ENCODE measurements at places on chromosomes 16 and 17.

- DNase-seq, result no peak
Observed at GRCh38 chr17:76547642-76548202, 7.9 kb downstream of the PRCD start.

DNA sequence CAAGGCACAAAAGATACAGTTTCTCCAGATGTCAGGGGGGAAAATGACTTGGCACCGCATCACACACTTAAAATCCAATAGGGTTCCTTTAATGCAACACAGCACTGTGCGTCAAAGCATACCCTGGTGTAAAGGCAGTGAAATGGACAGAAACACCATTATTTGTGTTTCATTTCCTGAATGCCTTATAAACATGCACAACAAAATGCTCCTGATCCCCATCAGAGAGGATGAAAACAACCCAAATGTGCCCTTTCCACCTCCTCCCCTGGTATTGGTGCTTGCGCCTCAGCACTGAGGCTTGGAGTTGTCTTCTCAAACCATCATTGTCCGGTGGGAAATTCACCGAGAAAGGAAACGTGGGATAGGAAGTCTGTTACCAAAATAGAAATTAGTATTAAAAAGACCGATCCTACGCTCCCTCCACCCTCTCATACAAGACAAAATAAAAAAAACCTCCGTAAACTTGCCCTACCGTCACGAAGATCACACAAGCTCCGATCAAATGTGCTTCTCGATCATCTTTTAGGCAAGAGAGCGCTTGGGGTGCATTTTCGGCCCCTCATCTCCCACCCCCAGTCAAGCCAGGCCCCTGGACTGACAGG lies 722 bp downstream of the CDC27 start:
- no peak for DNase-seq

DNA sequence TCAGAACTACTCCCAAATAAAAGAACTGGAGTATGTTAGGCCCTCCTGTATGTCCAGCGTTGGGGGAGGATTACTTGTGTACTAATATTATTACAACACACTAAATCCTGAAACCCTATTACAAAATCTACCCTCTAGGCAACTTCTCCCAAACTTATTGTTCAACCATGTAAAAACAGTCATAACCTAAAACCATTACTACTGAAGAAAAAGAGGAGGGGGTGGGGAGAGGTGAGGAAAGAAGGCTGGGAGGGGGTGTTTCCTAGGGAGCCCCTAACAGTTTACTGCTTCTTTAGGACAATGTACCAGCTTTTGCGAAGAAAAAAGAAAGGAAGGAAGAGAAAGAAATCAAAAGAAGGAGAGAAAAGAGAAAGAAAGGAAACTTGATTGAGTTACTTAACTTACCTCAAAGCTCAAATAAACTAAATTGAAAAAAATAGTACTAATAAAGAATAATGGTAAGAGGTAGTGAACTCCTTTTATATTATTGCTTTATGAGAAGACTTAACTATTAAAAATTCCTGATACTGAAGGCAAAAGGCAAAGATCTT lies 2.3 kb downstream of the SALL1 start:
- no peak for DNase-seq

DNA sequence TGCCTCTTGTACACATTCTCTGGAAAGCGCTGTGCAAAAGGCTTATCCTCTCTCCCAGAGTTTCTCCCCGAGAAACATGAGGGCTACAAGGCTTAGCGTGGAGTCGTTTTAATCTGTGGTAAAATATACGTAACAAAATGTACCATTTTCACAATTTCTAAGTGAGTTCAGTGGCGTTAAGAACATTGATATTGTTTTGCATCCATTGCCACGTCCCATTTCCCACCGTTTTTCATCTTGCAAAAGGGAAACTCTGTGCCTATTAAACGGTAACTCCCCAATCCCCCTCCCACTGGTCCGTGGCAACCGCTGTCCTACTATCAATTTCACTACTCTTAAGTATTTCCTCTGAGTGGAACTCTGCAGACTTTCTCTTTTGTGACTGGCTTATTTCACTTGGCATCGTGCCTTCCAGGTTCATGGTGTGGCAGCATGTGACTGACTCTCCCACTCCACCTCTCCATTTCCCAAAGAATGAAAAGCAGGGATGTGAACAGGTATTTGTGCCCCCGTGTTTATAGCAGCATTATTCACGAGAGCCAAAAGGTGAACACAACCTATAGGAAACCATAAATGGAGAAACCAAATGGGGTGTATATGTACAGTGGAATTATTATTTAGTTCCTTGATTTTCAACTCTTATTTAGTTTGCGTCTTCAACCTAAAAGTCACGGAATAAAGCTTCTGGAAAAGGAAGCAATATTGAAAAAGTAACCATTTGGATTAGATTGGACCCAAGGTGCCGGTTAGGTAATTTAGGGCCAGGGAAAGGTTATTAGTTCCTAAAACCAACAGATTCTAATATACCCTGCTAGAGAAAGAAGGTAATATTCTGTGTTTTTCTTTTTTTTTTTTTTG lies 1.1 kb upstream of the USP32 start:
- DNase-seq, result peak; percentile 87

GRCh38 chr16:84585886-84586285 lies 32.0 kb downstream of the COTL1 start:
- no peak for DNase-seq

DNA sequence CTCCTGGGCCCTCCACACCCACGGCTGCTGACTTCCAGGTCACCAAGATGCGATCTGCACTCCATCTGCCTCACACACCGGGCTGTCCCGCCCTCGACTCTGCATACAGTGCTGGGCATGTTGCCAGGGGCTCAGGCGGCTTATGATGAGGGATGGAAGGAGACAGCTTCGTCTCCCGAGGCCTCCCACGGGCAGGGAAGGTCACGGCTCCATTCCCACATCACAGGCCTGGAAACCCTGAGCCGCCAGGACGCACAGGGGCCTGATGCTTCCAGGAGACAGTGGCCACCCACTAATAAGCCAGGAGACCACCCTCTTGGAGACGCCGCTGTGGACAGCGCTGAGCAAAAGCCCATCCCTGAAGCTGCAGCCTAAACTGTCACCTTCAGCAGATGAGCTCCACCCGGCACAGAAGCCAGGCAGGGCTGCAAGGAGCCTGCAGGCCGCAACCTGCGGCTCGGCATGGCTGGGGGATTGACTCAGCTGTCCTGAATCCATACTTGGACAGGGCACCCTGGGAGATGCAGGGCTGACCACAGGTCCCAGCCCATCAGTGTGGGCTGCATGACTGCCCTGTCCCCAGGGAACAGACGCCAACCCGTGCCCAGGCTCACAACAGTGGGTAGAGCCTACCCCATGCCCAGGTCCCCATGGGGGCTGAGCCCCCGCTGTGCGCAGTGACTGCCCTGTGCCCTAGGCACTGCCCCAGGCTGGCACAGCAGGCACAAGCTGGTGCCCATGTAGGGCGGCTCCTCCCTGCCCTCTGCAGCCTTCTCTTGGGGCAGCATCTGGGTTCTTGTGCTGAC lies 34.4 kb downstream of the SLC7A5 start:
- DNase-seq, result no peak

DNA sequence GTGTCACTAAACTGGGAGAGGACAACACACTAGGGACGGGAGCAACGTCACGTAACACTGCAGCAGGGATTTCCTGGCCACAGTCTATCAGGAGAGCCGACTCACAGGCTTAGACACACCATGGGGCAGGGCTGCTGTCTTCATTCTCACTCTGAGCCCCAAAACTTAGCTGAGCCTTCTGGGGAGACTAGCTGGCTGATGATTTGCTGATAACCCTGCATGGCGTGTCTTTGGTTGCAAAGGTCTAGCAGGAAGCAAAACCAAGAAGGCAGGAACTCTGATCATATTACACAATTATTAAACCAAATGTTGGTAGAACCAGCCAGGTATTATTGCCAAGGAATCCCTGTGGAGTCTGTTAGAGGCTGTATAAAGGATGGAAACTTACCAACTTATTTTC lies 345.0 kb downstream of the SLC39A11 start:
- DNase-seq, result no peak

GRCh38 chr17:39663688-39664580 lies 1.2 kb upstream of the TCAP start:
- DNase-seq, result no peak

GRCh38 chr17:27236717-27237315 lies 57.1 kb upstream of the WSB1 start:
- peak; percentile 75 for DNase-seq

DNA sequence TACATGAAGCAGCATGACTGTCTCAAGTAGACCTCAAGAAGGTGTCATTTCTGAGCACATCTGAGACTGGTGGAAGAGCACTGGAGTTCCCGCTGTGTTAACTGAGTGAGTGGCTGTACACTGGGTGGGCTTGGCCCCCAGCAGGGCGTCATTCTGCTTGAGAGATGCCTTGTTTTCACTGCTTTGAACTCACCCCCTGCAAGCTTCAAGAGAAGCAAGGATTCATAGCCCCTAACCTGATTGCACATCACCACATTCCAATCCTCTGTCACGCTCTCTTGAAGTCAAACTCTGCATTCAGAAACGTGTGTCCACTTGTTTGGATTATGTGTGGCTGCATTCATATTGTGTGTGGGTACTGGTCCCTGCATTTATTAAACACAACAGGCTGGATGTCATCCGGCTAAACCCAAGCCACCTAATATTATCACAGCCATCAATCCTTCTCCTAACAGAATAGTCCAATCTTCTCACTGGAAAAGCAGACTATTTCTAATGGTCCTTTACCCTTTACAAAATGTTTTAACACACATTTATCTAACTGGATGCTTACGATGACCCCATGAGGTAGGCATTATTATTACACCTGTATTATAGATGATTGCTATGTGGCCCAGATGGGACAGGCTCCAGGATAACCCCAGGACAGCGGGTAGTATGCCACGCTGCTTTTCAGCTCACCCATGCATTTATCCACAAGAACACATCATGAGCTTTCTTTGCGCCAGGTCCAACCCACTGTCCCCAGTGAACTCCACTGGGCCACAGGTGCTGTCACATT lies 76.3 kb downstream of the USP31 start:
- DNase-seq, result no peak

- peak; percentile 83 for DNase-seq
Observed at GRCh38 chr16:47037746-47038458, 64.4 kb upstream of the DNAJA2 start.

GRCh38 chr16:13995194-13995593 lies 75.2 kb downstream of the ERCC4 start:
- no peak for DNase-seq

DNA sequence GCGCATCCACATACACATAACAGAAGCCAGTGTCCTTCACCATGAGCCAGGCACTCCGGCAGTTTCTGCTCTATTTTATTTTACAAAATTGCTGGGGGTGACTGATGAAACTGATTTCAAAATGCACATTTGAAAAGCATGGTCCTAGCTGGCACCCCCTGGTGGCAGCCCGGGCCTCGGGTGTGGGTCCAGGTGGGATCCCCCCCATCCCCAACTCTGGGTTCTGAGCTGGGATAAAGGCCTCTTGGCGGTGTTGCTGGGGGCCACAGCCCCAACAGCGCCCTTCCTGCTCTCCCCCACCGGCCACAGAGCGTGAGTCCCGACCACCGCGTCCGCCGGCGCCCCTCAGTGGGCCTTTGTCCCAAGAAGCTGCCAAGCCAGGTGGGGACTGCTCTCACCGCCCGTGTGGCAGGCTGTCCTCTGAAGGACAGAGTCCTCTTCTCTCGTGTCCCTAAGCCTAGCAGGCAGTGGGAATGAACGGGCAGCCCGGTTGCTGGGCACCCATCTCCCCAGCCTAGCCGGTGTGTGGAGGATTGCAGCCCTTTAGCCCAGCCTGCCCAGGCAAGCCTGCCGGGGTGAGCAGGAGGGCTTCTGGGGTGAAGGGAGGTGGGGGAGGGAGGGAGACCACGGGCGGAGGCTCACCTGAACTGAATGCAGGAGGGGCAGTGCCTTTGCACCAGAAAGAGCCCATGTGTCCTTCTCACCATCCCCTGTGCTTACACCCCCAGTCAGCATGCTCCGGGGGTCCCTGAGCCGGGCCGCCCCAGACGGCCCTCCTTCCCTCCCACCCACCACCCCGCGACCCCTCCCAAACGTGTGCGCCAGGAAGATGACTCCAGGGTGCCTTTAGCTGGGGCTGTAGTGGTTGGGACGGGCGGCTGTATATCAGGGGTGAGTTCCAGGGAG lies 898 bp downstream of the SNAI3 start:
- peak; percentile 64 for DNase-seq

DNA sequence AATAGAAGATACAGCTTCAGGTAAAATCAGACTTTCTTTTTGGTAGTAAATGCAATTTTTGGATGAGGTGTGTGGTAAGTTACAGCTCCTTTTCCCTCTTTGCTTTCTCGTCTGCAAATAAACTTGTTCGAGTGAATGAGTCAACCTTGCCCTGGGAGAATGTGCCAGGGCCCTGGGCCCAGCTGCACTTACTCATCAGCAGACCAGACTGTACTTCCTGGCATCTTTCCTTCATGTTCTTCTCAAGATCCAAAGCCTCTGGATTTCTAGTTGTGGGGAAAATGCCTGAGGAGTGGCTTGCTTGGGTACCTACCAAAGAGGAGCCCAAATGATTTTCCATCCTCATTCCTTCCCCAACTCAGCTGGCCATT lies 5.4 kb upstream of the G6PC1 start:
- DNase-seq, result no peak

GRCh38 chr17:80254396-80255251 lies 6.0 kb upstream of the RNF213 start:
- DNase-seq, result peak; percentile 86

GRCh38 chr17:64491994-64492393 lies 4.9 kb downstream of the POLG2 start:
- DNase-seq, result no peak

DNA sequence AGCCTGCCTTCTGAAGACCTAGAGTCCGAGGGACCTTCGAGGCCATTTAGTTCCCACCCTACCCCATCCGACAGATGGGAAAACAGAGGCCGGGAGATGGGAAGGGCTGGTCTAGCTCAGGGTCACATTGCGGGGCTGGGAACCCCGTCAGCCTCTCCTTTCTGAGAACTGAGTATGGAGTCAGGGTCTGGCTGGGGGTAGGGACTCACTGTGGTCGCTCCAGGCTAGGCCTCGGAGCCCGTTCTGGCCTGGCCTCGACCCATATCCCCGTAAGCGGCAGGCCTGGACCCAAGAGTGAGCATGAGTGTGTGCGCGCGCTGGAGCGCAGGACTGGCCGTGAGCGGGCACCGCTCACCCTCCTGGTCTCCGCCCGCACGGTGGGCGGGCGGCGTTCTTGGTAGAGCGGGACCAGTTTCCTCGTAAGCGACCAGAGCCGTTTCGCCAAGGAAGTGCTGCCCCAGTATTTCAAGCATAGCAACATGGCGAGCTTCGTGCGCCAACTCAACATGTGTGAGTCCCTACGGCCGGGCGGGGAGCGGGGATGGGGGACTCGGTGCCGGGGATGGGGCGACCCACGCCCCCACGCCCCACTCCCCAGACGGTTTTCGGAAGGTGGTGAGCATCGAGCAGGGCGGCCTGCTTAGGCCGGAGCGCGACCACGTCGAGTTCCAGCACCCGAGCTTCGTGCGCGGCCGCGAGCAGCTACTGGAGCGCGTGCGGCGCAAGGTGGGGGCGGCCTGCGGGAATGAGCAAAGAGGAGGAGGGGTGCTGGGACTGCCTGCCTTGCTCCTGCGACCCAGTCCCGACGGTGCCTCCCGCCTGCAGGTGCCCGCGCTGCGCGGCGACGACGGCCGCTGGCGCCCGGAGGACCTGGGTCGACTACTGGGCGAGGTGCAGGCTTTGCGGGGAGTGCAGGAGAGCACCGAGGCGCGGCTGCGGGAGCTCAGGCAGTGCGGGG lies 855 bp downstream of the HSF4 start:
- DNase-seq, result no peak
